ENCODE measurements at places on chromosomes 4 and X.

DNA sequence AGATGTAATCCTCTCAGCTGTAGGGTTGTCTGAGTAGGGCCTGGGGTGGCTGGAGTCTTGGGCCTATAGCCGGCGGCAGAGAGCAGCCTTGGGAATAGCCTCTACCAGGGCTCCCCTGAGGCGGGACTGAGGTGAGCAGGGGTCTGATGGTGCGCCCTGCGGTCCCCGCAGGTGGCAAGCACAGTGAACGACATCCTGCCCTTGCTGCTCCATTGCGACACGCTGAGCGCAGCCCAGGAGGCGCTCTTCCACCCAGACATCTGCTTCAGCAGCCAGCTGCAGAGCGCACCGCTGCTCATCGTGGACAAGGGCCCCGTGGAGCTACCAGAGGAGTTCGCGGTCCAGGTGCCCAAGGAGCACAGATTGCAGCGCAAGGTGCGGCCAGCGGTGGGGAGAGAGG, 317.0 kb downstream of the ADGRL3 start:
- no peak for DNase-seq

GRCh38 chr4:111883557-111883999, 261.7 kb upstream of the FAM241A start:
- peak; percentile 3 for DNase-seq

DNA sequence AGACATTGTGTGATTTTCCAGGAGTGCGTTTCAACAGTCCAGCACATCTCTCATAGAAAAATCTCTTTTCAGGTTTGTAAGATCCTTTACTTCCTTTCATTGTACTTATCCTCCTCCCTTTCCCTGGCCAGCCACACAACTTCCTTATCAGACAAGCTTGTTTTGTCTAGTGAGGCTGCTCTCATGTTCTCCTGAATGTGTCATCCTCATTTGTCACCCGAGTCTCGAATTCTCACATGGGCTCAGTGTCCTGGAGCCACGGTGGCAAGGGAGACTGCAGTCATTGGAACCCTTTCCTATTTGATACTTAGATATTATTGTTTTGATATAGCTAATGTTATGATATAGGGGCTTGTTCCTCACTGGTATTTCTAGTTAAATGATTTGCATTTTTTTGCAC, 16.9 kb downstream of the SYNPO2 start:
- DNase-seq = no peak

GRCh38 chrX:124325732-124326131, 6.7 kb upstream of the TEX13D start:
- DNase-seq = no peak

DNA sequence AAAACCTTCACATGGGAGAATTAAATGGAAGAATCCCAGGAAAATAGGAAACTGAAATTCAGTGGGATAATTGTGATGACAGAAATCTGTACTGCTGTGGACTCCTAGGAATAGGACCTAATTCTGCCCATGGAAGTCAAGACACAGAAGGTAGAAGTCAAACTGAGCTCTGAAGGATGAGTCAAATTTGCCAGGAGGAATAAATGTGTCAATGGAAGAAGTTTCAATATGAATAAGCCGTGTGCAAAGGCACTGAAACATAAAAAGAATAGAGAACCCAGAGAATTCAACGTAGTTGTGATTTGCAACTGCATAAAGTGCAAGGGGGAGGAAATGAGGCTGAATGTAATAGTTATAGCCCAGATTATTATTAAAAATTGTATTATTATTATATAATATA, 11.6 kb downstream of the ENAM start:
- DNase-seq = no peak

GRCh38 chr4:48499551-48500066, 9.6 kb downstream of the ZAR1 start:
- no peak for DNase-seq

DNA sequence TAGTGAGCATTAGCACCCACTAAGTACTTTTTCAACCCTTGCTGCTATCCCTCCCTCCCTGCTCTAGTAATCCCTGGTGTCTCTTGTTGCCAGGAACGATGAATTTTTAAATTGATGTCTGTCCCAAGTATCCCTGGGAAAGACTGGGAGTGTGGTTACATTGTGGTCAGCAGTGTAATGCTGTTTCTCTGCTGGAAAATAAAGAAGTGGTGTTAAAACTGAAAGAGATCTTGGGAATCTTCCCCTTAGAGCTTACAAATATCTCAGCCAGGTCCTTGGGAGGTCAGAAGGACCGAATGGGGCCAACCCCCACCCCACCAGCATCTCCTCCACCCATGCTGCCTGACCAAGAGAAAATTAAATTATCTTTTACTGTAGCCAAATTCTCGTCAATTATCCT, 174.5 kb upstream of the MXRA5 start:
- DNase-seq = no peak

GRCh38 chr4:66516940-66517339, 846.7 kb upstream of the EPHA5 start:
- DNase-seq = no peak

DNA sequence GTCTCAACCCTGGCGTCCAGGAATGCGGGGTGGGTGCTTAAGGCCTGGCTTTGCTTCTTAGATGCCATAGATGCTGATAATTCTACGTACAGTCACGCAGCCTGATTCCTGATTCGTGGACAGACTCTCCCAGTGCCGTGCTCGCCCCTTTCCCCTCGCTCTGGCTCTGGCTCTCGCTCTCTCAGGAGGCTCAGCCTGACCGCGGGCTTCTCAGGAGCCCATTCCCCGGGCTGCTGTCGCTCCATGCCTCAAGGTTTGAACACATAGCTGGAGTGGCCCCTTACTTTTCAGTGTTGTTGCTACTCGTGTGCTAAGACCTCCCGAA, 59.2 kb upstream of the ZC4H2 start:
- DNase-seq = peak; percentile 21

DNA sequence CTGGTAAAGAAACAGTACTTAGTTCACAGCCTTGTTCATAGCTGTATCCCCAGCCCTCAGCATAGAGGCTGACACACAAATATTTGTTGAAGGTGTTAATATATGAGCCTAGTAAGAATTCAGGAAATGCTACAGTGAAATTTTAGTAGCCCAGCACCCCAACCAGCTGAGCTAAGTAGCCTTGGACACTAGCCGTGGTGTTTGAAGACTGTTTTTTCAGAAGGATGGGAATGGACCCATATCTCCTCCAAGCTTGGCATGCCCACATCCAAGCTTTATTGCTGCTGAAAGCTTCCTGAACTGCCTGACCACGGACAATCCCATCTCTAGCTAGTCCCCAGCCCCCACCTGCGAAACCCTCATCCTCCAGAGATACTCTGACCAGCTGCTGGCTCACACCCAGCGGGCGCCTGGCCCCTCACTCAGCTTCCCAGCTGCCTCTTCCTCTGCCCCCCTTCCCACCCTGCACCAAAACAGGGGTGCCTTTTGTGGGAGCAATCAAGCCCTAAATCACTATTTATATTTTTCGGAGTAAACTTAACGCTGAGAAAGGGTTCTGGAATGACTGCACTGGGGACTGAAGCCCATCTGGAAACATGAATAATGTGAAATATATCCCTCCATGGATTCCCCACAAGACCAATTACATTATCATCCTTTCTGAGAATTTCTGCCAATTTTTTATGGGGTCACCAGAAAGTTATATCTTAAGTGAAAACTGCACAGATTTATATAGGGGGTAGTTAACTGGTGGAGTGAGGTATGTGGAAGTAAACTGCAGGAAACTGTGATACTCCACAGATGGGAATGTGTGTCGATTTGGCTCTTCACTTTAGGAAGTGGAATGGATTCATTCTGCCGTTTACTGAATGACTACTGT, 41.1 kb upstream of the CBR4 start:
- DNase-seq = no peak

DNA sequence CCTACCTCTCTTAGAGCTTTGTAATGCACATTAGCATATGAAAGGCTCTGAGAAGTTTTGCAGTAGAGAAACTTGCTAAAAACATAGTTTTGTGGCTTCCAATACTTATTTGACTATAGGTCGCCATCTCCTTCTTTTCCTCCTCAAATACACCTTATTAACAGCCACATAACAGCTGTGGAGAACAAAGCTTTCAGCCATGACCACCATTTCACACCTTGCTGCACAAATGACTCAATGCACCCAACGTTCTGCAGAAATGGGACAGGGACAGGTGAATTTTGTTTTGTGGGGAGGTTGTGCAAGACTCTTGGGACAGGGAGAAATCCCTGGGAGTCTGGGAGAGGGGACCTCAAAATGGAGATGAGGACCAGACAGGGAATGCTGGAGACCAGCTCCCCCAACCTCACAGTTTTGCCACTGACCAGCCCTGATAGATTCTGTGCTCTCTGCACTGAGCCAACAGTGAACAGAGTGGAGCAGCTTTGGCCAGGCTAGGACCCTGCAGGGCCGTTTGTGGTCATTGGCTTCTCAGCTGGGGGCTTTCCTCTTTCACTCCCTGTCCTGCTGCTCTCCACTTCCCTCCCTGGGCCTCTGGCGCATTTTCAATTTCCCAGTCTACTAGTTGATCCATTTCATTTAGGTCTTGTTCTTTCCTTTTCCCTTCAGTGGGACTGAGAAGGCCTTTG, 16.6 kb downstream of the FRMPD3 start:
- no peak for DNase-seq

- DNase-seq = peak; percentile 79
These were observed 2.7 kb downstream of the ADGRL3 start for GRCh38 chr4:61202638-61203435.

- no peak for DNase-seq
These were observed 160.0 kb downstream of the SMIM20 start for GRCh38 chr4:26073886-26074560.

DNA sequence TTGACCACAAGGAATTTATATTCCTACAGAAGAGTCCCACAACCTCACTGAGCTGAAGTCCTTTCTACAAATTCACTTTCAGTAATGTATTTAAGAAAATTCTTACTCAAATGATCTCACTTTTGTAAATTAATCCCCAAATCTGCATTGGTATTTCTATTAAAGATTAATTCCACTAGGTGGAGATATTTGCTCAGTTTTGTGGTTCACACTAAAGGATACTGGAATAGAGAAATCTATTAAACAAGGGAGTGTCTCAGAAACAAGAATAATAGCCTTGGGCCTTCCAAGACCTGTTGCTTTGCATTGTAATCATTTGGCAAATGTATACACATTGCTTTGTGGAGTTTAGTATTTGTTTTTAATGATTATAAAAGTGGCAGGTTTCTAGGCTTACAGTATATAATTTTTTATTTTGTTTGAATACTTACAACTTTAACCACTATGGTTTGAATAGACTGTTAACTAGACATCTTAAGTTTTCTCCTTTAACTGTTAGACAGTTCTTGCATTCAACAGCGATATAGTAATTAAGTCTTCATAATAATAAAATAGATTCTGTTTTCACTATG, 25.9 kb downstream of the CFAP299 start:
- DNase-seq = peak; percentile 38

GRCh38 chr4:16626945-16627344, 271.5 kb downstream of the LDB2 start:
- DNase-seq = peak; percentile 35

GRCh38 chrX:147890756-147891155, 21.0 kb upstream of the FMR1 start:
- no peak for DNase-seq

DNA sequence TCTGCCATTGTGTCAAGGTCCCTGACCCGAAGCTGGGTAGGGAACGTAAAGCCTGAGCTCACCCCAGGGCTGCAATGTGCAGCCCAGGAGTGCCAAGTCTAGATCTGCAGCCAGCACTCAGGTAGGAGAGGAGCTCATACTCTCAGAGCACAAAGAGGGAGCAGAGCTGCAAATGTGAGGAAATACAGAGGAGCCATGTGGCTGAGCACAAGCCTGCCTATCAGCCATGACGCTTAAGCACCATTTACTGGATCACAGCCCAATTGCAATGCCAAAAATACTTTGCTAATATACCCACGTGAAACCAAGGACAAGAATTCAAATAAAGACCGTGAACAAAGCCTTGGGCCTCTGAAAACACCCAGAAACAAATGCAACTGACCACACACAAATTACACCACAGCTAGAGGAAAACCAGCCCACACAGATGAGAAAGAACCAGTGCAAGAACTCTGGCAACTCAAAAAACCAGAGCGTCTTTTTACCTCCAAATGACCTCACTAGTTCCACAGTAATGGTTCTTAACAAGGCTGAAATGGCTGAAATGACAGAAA, 69.0 kb upstream of the HPF1 start:
- DNase-seq = no peak

GRCh38 chrX:16873106-16873505, 2.9 kb upstream of the RBBP7 start:
- DNase-seq = no peak

DNA sequence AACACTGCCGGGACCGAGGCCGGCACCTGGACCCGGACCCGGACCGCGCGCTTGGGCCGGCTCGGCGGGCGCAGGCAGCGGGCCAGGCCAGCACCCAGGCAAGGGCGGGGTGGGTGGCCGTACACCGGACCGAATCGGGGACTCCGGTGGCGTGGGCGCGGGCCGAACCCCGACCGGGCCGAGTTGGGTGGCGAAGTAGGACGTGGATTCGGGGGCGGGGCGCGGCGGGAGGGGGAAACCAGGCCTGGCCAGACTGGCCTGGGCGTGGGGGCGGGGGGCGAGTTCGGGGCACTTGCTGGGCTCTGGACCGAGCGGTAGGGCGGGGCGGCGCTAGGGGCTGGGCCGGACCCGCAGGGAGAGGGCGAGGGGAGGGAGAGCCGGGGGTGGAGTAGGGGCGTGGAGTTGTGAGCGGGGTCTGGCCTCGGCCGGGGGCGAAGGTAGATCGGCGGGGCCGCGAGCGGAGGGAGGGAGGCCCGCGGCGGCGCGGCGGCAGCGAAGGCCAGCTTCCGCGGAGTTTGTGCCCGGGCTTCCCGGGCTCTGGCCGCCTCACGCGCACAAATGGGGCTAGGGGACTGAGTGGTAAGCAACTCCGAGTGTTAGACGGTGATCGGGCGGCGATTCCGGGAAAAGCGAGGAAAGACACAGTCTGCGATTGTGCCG, 1.8 kb upstream of the BCORL1 start:
- no peak for DNase-seq

DNA sequence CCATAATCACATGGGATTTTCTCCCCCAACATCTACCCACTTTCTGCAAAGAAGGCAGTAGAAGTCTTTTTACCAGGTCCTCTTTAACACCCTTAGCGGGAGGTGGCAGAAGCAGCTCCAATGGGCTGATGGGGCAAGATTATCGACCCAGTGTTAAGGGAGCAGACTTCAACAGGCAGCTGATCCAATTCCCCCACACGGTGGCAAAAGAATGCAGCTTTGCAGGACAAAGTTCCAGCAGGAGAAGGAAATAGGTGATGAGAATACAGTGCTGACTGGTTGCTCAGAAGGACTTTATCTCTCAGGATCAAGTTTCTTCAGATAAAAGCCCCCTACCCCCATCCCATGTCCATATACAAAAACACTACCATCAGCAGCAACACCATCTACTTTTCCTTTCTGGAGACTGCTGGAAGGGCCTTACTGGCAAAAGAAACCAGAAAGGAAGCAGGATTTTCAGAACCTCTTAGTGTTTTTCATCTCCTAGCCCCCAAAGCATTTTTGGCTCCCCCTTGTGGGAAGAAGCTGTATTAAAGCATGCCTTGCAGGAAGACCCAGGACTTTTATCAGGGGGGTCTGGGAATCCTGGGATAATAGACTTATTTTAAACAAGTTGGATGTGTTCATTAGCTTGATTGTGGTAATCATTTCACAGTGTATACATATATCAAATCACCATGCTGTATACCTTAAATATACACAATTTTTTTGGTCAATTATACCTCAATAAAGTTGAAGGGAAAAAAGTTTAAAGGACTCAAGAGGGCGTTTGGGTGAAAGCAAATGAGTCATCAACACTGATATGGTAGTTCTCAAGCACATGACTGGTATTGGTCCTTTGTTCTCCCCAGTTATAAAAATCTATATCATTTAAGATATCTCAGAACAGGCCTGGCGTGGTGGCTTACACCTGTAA, 146.4 kb downstream of the GPC3 start:
- no peak for DNase-seq

All from hippocampal formation (tissue), 2 donors.